GM13976 (cell line): ENCODE measurements at places on chromosomes 1 and 21.

DNA sequence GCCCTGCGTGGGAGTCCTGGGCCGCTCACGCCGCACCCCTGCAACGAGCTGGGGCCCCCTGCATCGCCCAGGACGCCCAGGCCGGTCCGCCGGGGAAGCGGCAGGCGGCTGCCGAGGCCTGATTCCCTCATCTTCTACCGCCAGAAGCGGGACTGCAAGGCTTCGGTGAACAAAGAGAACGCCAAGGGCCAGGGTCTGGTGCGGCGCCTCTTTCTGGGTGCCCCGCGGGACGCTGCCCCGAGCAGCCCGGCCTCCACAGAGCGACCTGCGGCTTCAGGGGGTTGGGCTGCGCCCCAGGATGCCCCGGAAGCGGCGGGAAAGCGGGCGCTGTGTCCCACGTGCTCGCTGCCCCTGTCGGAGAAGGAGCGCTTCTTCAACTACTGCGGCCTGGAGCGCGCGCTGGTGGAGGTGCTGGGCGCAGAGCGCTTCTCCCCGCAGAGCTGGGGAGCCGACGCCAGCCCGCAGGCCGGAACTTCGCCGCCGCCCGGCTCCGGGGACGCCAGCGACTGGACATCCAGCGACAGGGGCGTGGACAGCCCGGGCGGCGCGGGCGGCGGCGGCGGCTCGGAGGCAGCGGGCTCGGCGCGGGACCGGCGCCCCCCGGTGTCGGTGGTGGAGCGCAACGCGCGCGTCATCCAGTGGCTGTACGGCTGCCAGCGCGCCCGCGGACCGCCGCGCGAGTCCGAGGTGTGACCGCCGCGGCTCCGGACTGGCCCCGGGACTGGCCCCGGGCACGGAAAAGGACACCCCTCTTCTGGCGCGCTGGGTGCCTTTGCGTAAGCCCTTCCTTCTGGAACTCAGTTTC, 2.7 kb downstream of the FAM110D start:
- DNase-seq: peak; percentile 71

- DNase-seq: no peak
Measured at GRCh38 chr21:32382108-32382644, 10.6 kb downstream of the URB1 start.

DNA sequence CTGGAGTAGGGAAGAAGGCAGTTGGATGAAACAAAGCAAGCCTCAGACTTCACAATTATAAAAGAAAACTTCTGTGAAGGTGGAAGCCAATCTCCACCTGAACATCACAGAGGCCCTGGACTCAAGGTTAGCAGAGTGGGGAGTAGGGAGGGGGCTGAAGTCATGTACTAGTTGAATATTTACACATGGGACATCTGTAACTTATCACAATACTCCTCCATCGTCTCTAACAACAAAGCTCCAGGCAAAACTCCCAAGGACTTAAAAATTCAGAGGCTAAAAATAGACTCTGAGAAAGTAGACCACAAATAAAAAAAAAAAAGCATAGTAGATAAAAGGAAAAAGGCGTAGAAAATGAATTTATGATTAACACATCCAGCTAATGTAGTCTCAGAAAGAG, 326.3 kb upstream of the PKN2 start:
- no peak for DNase-seq

GRCh38 chr1:30728832-30729638, 5.7 kb upstream of the MATN1 start:
- no peak for DNase-seq

DNA sequence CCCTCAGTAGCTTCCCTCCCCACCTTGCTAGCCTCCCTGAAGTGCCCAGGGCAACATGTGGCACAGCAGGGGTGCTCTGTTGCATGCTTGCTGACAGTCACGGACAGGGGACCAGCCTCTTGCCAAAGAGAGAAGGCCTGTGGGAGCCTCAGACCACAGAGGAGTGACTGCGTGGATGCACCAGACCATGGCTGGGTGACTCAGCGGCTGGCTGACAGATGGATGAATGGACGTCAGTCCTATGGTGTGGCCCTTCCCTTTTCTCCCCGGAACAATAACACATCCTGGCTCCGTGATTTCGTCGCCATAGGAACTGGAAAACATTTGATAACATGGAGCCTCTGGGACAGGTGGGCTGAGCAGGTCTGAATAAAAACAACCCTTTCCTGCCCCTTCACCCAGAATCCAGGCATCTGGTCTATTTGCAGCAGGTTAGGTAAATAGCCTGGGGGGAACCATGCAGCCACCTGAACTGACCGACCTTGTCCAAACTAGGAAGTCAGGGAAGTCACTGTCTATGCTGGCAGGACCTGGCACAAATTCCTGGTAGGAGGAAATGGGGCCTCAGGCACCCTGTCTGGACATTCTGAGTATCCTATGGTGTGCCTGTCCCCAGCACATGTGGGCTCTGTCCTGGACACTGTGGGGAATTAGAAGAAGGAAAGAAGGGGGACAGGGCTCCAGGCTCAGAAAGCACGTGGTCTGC, 53.3 kb downstream of the NENF start:
- no peak for DNase-seq

GRCh38 chr1:209896346-209896745, 41.7 kb upstream of the SYT14 start:
- peak; percentile 3 for DNase-seq

DNA sequence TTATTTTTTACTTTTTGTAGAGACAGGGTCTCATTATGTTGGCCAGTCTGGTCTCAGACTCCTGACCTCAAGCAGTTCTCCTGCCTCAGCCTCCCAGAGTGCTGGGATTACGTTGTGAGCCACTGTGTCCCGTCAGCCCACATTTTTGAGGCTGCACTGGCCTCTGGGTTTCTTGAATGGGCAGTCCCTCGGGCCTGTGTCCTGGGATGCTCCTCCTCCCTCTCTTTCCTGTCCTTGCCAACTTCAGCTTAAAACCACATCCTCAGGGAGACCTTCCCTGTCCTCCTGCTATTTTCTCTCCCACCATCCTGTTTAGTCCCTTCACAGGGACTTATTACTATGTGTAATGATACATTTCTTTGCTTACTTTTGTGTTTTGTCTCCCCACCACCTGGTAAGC, 31.4 kb upstream of the LYST start:
- DNase-seq: no peak

- DNase-seq: no peak
Measured at GRCh38 chr1:110057963-110058518, 12.4 kb downstream of the ALX3 start.

- DNase-seq: no peak
Measured at GRCh38 chr1:50268049-50268448, 155.2 kb downstream of the DMRTA2 start.

DNA sequence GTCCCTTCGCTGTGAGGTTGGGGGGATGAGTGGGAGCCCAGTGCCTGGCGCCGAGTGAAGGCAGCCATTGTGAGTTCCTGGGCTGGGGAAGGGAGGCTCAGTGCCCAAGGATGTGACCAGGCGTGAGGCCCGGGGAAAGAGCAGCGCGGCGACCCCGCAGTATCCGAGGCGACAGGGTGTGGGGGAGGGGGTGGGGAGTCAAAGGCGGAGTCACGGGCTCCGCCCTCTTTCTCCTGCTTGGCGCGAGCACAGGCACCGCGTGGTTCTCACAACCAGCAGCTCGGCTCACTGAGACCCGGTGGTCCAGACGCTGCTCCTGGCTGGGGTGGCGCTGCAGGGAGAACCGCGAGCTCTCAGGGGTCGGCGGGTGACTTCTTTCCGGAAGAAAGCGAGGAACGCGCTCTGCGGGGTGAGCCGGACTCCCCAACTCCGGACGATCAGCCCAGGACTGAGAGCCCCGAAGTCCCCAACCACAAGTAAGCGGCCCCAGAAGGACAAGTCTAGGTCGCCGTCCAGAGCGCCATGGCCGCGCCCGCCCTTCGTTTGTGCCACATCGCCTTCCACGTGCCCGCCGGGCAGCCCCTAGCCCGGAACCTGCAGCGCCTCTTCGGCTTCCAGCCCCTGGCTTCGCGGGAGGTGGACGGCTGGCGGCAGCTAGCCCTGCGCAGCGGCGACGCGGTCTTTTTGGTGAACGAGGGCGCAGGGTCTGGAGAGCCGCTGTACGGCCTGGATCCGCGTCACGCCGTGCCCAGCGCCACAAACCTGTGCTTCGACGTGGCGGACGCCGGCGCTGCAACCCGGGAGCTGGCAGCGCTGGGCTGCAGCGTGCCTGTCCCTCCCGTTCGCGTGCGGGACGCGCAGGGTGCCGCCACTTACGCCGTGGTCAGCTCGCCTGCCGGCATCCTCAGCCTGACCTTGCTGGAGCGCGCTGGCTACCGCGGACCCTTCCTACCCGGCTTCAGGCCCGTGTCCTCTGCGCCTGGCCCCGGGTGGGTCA, at the start of gene HPDL:
Gene HPDL (plus strand): TSS at position 269 of the 997 bp plus-strand sequence. CDS start 254 bp downstream, at position 523.
- DNase-seq: peak; percentile 90

DNA sequence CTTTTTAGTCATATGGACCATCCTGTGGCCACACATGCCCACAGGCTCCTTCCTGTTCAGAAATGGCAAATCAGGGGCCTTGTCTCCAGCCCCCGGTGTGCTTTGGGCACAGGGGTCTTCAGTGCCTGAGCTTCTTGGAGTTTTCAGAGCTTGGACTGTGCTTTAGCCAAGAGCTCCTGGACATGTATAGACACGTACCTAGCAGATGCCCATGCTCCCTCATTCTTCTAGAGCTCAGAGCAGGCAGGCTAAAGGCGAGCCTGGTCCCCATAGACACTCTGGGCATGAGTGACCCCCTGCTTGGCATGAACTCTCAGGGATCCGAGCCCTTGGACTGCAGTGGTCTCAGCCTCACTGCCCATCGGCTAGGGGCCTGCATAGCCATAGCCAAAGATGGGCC, 106.8 kb downstream of the EPHB2 start:
- no peak for DNase-seq

DNA sequence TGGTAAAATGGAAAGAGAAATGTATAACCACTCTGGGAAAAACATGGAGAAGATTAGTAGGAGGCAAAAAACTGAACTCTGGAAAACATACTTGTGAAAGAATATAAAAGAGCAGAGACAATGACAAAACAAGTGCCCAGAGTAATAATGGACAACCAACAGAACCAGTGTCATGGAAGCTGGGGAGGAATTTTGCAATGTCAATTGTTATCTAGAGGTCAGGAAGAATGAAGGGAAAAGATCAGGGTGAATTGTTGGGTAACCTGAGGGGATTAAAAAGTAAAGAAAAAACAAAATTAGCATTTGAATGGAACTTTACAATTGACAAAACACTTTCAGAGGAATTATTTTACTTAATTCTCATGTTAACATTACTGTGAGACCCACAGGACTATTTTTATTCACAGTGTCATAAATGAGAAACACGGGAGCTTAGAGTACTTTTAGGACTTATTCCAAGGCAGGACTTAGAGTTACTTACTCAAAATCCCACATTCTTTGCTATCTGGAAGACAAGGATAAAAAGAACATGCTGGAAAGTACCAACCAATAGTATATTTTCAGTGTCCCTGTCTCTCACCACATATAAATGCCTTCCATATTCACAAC, 19.5 kb downstream of the JAM2 start:
- DNase-seq: no peak

GRCh38 chr1:6301526-6301925, 40.6 kb upstream of the GPR153 start:
- DNase-seq: no peak

DNA sequence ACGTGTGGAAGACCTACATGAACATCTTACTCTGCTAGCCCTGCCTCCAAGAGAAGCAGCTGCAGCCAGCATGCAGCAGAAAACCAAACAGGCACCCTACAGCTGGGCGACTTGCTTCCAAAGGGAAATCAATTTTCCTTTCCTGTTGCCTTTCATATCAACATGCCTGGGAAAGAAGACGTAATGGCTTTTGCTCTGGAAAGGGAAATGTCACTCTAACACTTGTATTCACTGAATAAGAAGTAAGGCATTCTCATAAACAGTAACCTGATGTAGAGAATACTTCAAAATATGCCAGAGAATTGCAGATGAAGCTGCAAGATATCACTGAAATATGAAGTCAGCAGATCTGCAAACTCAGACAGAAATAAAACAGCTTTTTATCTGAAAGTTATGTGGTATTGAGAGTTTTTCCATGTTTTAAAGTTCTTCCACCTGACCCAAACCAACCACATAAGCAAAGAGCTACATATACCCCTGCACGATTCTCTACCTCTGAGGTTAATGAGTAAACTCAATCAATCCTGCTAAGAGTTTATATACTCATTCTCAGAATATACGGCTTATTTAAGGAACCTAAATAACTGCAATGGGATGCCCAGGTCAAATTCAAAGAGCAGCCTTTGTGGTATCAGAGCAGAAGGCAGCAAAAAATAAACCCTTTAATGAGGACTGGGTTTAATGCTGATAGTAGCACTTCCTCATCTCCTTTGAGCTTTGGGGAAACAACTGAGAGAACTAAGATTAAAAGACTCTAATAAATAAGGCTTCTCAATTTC, 150.9 kb downstream of the RERE start:
- DNase-seq: no peak
